ENCODE measurements at places on chromosomes 3 and 15.

DNA sequence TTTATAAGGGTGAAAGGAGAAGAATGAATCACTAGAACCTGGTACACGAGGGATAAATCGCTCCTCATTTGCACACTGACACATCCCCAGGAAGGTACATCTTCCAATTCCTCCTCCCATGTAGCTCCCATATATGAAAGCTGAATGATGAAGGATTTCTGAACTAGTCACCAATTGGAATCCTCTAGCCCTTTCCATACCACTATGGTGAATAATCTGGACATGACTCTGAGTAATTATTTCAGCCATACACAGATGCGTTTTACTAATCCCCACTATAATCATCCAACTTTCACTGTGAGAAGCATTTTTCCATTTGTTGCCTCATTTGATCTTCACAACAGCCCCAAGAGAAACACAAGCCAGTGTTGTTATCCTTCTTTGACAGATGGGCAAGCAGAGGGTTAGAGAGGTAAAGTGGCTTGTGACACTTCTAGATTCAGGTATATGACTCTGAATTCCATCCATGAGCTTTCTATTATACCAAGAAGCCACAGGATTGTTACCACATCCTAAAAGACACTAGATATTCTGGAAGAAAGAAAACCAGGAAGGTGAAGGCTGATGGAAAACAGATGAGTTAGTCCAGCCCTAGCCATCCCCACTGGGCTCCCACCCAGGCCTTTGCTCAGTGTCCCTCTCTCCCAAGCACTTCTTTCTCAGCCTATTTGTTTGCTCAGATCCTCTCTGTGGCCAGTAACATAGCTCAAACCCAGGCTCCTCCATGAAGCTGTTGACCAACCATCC is 22.2 kb upstream of the BCL6 start:
- no peak for DNase-seq

DNA sequence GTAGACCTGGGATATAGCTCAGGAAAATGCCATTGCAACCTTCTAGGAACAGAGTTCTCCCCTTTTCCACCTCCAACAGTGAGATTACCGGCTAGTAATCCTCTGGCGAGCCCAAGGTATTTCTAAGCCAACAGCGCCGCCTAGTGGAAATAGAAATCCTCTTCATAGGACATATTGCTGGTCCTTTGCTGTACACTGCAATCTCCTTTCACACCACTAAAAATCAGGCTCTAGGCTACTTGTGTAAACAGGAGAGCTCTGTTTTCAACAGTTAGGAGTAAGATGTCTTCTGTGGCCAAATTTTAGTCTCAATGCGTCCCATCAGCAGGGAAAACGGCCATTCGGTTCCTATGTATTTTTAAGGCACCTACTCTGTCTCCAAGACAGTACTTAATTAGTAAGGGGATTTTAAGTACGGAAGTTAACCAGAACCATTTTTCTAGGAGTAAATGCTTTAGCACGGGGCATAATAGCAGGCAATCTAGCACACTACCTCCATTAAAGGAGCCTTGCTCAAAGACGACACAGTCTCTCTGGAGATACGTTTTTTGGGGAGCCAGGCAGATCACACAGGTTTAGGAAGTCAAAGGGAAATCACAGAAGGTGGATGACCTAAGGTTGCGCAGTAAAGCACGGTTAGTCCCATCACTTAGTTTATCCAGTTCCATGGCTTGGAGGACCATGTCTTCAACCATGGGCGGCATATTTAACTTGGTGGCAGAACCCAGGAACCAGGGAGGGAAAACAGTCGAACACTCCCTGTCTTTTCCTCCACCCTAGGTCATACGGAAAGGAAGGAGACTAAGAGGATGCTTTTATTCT is 43.8 kb downstream of the NCEH1 start:
- DNase-seq = no peak

GRCh38 chr15:50879016-50879617 is 29.4 kb upstream of the AP4E1 start:
- DNase-seq = no peak

GRCh38 chr15:87846746-87847145 is 409.8 kb downstream of the NTRK3 start:
- DNase-seq = no peak

DNA sequence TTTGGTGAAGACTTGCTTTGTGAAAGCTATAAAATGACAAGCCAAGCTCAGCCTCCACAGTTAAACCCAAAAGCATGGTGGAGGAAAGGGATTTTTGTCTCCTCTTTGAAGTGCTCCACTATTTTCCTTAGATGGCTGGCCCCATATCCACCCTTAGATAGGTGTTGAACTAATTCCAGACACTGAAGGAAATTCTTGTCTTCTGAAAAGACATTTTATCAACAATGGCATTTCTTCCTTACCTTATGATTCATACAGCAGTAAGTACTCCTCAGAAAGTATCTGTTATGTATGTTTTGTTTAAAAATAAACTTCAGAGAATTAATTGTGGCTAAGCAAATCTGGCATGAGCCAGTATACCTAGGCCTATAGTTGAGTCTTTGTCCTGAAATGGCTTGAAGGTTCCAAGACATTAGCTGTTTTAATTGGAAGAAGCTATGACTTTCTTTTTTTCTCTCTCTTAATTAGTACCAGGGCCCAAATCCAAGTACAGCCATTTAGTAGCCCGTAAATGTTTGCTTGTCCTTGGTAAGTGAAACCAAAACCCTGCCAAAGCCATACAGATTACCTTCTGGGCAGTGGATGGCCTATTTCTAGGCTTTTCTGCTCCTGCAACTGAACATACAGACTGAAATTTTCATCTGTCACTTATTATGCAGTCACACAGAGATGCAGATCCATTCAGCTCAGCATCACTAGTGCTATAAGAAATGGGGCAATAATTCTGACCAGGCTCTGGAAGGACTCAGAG is 5.1 kb upstream of the BFSP2 start:
- DNase-seq = no peak

DNA sequence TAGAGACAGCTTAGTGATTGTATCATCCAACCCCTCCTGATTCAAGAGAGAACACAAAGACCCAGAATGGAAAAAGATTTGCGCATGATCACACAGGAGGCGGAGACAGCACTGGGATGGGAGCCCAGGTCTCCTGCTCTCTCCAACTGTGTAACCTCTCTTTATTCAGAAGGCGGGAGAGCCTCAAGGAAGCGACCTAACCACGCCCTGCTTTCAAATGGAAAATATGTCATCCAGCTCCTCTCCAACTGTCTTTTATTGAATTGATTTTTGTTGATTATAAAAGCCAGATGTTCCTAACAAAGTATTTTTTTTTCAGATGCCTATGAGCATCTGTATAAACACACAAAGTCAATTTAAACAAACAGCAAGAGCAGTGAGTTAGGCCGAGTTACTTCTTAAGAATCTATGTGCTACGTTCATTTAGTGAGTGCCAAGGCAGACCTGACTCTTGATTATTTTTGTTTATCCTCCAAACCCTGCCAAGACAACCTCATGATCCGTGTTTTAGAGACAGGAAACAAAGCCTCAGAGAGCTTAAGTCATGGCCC is 74.5 kb downstream of the BFSP2 start:
- no peak for DNase-seq

DNA sequence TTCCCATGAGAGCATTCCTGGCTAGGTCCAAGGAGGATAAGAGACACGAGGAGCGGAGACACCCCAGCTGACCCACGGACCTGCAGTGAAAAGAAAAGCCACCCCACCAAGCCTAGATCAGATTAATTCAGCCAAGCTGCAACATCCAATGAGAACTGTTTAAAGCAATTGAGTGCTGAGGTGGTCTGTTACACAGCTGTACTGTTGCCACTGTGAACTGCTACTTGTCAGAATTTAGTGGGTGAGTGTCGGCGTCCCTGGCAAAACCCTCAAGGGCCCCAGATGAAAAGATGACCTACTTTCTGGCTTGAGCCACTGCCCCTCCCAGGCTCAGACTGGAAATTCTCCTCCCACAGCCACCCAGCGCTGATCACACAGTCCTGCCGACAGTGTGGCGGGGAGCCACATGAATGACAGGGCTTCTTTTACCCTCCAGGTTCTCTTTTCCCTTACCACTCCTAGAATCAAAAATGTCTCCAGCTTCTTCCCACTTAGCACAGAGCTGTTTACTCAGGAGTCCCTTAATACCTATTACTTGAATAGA is 26.4 kb upstream of the KBTBD12 start:
- no peak for DNase-seq

- DNase-seq = peak; percentile 63
These were observed 1.5 kb downstream of the CCK start for GRCh38 chr3:42264399-42265058.

- DNase-seq = no peak
These were observed 39.1 kb downstream of the PRTG start for GRCh38 chr15:55703873-55704301.

DNA sequence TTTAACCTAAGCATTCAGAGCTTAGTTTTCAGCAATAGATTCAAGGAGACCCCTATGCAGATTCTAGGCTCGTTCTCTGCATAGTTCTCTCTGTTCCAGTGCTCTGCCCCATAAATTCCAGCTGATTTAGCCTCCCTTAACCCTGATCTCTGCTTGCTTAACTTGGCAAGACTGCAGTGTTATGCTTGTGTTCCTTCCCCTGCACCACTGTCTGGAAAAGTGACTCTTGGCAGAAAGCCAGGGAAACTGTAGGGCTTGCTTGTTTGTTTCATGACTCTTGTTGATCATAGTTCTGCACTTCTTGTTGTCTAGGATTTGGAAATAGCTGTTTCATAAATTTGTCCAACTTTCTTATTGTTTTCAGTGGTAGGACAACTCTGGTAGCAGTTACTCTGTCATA is 40.1 kb downstream of the ANAPC13 start:
- no peak for DNase-seq

- no peak for DNase-seq
These were observed 43.6 kb upstream of the RPL32 start for GRCh38 chr3:12884790-12885582.

DNA sequence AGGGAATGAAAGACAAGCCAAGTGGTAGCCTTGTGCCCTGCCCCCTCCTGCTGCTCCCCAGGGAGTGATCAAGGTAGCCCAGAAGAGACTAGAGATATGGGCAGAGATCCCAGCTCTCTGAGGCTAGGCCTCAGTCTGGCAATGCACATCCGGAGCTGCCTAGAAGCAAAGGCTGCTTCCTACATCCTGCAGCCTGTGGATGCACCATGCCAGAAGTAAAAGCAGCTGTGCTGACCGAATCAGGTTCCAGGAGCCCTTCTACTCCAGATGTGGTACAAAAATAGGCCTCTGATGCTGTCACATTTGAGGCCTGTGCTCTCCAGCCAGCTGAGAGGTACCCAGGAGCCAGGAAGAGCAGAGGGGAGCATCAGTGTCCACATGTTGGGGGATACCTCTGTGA is 16.0 kb downstream of the TRAIP start:
- no peak for DNase-seq
